ENCODE measurements at places on chromosomes 7 and 10. TPM values are rescaled to one million over a fixed set of nuclear protein-coding genes. Genes with fewer than 3 reads are reported as not detected.

Gene HEPACAM2
- 0.14 TPM for total RNA-seq

Gene CFAP70
- total RNA-seq = 11.3 TPM

Gene RNF148
- total RNA-seq = 3.4 TPM

DNA sequence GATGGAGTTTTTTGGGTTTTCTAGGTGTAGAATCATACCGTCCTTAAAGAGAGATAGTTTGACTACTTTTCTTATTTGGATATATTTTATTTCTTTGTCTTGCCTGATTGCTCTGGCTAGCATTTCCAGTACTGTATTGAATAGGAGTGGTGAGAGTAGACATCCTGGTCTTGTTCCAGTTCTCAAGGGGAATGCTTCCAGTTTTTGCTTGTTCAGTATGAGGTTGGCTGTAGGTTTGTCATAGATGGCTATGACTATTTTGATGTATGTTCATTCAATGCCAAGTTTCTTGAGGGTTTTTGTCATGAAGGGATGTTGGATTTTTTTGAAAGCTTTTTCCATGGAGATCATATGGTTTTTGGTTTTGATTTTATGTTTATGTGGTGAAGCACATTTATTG lies 676.9 kb downstream of the SUGCT start:
- H3K4me1 ChIP-seq = no peaks in the 10 kb centered on the region
- DNase-seq = no peak
- no peaks in the 10 kb centered on the region for H3K27me3 ChIP-seq
- no peaks in the 10 kb centered on the region for H3K36me3 ChIP-seq

GRCh38 chr7:133755901-133756300 lies 371.2 kb upstream of the LRGUK start:
- no peaks in the 10 kb centered on the region for H3K27me3 ChIP-seq
- H3K4me1 ChIP-seq = no peaks in the 10 kb centered on the region
- no peak for DNase-seq
- no peaks in the 10 kb centered on the region for H3K36me3 ChIP-seq
- H3K4me3 ChIP-seq = no peak overlapping the region
